ENCODE measurements at places on chromosomes 2 and 18.

DNA sequence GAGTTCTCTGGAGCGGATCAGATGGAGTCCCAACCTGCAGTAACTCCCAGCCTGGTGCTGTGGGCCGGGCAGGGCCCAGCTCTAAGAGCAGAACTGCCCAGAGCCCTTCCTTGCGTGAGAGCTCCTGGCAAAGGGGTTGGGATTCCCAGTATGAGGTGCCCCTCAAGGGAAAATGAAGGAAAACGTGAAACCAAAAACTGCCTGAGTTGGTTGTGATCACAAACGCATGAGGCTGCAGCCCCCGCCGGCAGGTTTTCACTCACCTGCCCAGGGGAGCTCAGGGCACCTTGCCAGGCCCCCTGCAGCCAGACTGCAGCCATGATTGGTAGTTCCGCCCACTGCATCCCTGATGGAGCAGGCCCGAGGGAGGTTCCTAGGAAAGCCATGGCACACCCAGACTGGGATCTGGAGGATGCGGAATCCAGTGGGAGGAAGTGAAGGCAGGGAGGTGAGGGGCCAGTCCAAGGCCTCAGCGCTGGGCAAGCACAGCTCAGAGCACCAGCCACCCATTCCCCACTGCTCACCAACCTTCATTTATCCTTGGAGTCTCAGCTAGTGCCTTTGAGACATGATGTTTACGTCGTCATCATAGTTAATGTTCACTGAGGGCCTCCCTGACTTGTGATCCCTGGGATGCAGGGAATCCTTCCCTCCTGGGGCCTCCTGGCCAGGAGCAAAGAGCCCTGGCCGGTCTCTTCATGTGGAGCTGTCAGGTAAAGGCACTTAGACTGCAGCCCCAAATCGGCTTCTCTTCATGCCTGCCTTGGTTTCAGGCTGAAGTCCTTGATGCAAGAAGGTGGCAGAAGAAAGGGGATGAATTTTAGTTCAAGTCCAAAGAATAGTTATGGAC is 103.2 kb downstream of the INHBB start:
- DNase-seq: no peak

GRCh38 chr2:105081006-105081601 is 43.2 kb downstream of the MRPS9 start:
- DNase-seq: no peak

- DNase-seq: no peak
Measured at GRCh38 chr18:75545189-75545588, 117.7 kb upstream of the SMIM21 start.

GRCh38 chr2:8631465-8632005 is 50.3 kb upstream of the ID2 start:
- DNase-seq: no peak

DNA sequence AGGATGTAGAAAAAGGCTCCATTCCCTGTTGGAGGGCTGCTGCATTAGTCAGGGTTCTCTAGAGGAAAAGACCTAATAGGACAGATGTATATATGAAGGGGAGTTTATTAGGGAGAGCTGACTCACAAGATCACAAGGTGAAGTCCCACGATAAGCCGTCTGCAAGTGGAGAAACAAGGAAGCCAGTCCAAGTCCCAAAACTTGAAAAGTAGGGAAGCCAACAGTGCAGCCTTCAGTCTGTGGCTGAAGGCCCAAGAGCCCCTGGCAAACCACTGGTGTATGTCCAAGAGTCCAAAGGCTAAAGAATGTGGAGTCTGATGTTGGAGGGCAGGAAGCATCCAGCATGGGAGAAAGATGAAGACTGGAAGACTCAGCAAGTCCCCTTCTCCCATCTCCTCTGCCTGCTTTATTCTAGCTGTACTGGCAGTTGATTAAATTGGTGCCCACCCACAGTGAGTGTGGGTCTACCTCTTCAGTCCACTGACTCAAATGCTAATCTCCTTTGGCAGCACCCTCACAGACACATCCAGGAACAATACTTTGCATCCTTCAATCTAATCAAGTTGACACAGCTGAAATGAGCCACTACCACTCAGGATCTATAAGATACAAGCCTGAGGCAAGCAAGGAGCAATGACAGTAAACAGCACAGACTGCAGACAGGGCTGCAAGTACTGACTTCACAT is 30.0 kb upstream of the ATG16L1 start:
- no peak for DNase-seq

DNA sequence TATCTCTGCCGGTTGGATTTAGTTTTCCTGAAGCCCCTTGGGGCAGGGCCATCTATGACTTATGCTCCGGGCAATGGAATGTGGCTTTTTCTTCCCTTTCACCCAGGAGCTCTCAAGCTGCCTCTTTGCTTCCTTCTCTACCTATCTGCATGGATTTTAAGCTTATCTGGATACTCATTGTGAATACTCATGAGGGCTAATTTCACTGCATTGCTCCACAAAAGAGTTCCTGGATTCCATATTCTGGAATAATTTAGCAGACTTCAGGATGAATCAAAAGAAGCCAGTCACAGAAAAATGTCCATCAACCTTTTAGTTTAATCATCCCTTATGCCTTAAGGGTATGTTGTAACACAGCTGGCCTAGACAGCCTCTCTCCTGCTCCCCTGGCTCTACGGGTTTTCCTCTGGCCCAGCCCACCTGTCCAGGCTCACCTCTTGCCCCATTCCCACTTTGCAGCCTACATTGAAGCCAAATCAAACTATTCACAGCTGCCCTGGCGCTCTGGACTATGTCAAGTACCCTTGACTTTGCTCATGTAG is 122.8 kb upstream of the RMDN2 start:
- DNase-seq: no peak

DNA sequence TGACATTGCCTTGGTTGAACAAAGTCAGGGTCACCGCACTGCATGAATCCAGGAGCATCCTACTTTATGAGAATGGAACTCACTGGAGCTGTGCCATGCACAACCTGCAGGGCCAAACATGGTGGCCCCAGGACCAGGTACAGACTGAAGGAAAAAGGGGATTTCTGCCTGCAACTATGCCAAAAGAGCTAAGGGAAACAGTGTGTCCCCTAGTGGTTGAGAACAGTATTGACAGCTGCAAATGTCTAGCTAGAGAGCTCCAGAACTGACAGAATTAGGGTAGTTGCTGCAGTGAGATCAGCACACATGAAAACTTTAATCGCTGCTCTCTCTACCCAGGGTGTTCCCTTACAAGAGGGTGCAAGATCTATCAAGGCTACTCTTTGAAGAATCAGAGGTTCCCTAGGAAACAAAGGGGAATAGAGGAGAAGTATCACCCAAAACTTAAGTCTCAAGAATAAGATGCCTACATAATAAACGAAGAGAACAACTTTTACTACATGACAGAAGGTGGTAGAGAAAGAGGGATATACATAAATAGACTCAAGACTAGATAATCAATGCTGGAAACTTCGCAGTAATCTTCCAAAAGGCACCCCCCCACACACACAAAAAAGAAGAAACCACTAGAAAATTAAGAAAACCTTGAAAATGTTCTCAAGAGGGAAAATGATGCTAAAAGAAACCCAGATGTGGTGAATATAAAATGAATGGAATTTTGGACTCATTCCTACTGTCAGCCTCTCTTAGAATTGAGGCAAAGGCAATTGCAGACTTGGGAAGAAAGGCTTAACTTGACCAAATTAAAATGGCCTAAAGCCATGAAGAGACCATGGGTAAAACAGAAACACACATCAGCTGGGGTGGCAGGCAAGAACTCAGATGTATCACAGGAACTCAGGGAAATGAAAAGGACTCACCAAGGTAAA is 43.6 kb upstream of the IHH start:
- no peak for DNase-seq

- no peak for DNase-seq
Measured at GRCh38 chr2:109349503-109350465, 220.8 kb downstream of the SH3RF3 start.

DNA sequence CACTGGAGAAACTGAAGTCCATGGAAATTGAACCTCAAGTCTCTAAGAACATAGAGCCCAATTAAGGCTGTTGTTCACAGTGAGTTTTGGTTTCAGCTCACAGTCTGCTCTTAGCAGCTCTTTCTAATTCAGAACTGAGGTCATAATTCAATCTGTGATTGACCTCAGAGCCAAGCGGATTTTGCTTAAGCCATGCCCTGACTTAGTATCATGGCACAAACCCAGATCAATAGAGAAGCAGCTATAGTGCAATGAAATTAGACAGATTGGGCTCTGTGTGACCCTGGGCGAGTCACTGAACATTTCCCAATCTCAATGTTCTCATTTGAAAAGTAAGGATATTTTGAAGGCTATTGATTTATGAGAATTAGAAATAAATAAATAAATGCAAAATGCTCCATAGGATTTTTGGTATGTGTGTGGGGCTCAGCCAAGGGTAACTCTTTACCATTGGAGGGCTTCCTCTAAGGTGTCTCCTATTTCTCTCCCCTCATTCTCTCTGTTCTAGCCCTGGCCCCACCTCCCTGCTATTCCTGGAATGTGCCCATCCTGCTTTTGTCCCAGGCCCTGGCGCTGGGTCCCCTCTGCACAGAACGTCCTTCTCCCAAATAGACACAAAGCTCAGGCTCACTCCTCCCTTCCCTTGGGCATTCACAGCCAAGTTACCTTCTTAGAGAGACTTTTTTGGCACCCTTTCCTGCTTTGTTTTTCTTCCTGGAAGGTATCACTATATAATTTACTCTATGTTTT is 239.6 kb downstream of the LPIN1 start:
- DNase-seq: no peak

DNA sequence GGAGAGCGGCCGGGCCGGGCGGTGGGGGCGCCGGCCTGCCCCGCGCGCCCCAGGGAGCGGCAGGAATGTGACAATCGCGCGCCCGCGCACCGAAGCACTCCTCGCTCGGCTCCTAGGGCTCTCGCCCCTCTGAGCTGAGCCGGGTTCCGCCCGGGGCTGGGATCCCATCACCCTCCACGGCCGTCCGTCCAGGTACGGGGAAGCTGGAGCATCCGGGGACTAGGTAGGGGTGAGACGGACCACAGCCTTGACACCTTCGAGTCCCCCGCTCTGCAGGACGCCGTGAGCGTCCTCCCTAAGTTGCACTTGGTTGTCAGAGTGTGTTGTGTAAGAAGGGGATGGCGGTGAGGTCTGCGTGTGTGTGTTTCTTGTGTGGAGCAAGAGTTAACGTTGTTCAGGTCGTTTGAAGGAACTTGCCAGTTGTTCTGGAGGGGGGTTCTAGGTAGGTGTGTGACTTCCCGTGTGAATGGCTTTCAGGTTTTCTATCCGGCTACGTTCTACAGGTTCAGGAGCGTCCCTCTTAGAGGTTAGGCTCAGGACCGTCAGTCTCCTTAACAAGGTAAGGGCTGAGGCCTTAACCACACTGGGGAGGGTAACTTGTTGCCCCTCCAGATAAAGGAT is 393 bp downstream of the IL1R1 start:
- no peak for DNase-seq

All from renal cortex interstitium (tissue), 15 donors.